WTC11 (cell line): ENCODE measurements at places on chromosomes 2 and 18.
A peak's percentile ranks its signal among the peaks of the same experiment; 100 is the strongest.

GRCh38 chr2:146814971-146815370, 1029.9 kb upstream of the ACVR2A start:
- DNase-seq = no peak
- 0 out of 2 replicates have a peak, but pooled peaks cover 2% of the 10 kb centered on the region for H3K36me3 ChIP-seq
- H3K4me3 ChIP-seq = no peak overlapping the region
- H3K27ac ChIP-seq = no peak overlapping the region
- H3K4me1 ChIP-seq = peaks cover 19% of the 10 kb centered on the region
- H3K27me3 ChIP-seq = no peaks in the 10 kb centered on the region

- H3K4me3 ChIP-seq = no peak overlapping the region
- no peaks in the 10 kb centered on the region for H3K4me1 ChIP-seq
- H3K36me3 ChIP-seq = peaks cover 72% of the 10 kb centered on the region
Measured at GRCh38 chr2:5064687-5065086, 627.5 kb upstream of the SOX11 start.

- peak overlapping the region; percentile 95 for H3K27ac ChIP-seq
- H3K4me3 ChIP-seq = no peak overlapping the region
- peak; percentile 71 for DNase-seq
Measured at GRCh38 chr2:117470311-117471095, 344.0 kb upstream of the DDX18 start.

GRCh38 chr18:45519411-45520280, 95.6 kb upstream of the SLC14A2 start:
- no peaks in the 10 kb centered on the region for H3K36me3 ChIP-seq
- DNase-seq = no peak
- peaks cover 6% of the 10 kb centered on the region for H3K4me1 ChIP-seq
- no peak overlapping the region for H3K4me3 ChIP-seq
- H3K27ac ChIP-seq = no peak overlapping the region

DNA sequence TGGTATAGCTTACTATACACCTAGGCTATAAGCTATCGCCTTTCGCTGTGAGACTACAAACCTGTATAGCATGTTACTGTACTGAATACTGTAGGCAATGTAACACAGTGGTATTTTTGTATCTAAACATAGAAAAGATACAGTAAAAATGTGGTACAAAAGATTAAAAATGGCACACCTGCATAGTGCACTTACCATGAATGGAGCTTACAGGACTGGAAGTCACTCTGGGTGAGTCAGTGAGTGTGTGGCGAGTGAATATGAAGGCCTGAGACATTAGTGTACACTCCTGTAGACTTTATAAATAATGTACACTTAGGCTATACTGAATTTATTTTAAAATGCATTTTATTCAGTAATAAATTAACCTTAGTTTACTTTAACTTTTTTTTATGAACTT, 258.2 kb upstream of the SP5 start:
- no peak overlapping the region for H3K27ac ChIP-seq
- H3K4me1 ChIP-seq = peaks cover 8% of the 10 kb centered on the region
- H3K4me3 ChIP-seq = no peak overlapping the region
- DNase-seq = no peak
- peaks cover 5% of the 10 kb centered on the region; the same call in 1 of the 2 replicates for H3K27me3 ChIP-seq

DNA sequence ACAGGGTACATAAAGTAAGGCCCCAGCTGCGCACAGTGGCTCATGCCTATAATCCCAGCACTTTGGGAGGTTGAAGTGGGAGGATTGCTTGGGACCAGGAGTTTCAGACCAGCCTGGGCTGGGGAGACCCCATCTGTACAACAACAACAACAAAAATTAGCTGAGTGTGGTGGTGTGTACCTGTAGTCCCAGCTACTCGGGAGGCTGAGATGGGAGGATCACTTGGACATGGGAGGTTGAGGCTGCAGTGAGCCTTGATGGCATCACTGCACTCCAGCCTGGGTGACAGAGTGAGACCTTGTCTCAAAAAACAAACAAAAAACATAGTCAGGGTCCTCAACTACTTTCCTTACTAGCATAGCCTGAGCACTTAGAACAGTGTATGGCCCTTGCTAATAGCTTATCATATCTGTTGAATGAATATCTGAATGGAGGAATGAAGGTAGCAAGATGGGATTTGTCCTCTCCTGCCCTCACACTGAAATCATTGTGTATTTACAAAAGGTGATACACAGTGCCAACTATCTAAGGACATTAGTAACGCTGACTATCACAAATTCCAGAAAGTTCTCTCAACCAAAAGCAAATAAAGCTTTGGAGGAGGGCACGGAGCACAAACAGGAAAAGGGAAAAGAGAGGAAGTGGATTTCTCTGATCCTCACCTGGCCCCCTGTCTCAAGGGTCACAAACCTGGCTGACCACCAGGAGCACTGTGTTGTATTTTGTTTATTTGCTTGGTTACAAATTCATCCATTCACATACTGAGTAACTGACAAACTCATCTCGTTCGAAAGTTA, 38.1 kb downstream of the L3MBTL4 start:
- H3K27me3 ChIP-seq = no peaks in the 10 kb centered on the region
- H3K36me3 ChIP-seq = peaks cover 8% of the 10 kb centered on the region
- H3K4me1 ChIP-seq = 0 out of 2 replicates have a peak, but pooled peaks cover 3% of the 10 kb centered on the region
- H3K4me3 ChIP-seq = no peak overlapping the region
- no peak for DNase-seq

- peaks cover 4% of the 10 kb centered on the region; the same call in 1 of the 2 replicates for H3K4me1 ChIP-seq
- no peak for DNase-seq
- no peaks in the 10 kb centered on the region for H3K27me3 ChIP-seq
- peaks cover 29% of the 10 kb centered on the region for H3K36me3 ChIP-seq
- no peak overlapping the region for H3K4me3 ChIP-seq
- no peak overlapping the region for H3K27ac ChIP-seq
Measured at GRCh38 chr18:4101009-4101408, 354.1 kb downstream of the DLGAP1 start.

DNA sequence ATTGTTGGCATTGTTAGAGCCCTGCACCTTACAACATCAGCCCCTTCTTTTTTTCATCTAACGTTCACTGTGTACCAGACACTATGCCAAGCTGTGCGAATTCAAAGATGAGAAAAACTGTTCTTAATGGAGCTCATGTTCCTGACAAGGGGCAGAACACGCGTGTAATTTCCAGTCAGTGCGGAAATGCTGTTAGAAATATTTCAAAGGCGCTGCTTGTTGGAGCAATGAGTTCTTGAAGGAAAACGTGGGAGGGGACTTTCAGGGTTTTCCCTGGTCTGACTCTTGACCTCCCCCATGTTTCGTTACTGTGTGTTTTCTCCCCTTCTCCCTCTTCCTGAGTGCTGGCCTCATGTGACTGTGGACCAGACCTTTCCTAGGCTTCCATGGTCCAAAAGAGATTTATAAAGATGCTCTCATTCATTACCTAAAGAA, 1.5 kb downstream of the MTHFD2 start:
- H3K27me3 ChIP-seq = peaks cover 10% of the 10 kb centered on the region
- peaks cover 21% of the 10 kb centered on the region for H3K36me3 ChIP-seq
- peak overlapping the region; percentile 99 for H3K4me3 ChIP-seq
- peak overlapping the region; percentile 97 for H3K27ac ChIP-seq
- H3K4me1 ChIP-seq = peaks cover 44% of the 10 kb centered on the region

DNA sequence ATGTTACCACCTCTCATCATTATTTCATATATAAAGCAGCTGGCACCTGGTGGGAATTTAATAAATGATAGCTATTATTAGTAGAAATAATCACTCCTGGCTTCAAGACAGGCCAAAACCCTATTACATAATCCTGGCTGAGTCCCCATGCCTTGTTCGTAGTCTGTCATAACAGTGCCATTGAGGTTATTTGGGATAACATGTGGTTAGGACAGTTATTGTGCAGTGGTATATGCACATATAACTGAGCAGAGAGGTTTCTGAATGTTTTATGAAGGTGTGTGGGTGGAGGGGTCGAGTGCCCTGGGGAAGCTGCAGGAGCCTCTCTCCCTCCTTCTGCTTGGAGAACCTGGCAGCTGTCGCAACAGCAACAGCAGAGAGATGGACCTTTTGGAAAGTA, 162.4 kb upstream of the NABP1 start:
- H3K4me3 ChIP-seq = no peak overlapping the region
- DNase-seq = no peak
- H3K4me1 ChIP-seq = peaks cover 6% of the 10 kb centered on the region; the same call in 1 of the 2 replicates
- no peak overlapping the region for H3K27ac ChIP-seq
- H3K27me3 ChIP-seq = no peaks in the 10 kb centered on the region

DNA sequence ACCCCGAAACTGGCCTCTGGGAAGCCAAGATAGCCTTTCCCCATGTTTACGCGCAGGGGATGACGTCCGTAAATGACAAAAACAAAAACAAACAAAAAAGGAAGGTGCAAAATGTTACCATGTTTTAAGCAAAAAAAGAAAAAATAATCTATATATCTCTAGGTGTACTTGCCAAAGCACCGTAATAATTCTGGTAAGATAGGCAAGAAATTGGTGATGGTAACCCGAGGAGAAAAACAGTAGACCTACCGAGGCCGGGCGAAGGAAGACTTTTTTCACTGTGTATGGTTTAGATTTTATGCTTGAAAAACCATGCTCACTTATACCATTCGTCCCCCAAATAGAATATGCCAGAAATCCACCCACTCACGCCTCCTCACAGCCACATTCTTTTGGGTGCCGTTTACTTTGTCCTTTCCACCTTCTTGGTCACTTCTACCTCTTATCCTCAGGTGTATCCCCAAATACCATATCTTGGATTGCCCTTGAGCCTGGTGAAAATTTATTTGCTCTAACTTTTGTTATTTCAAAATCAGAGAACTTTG, 8.0 kb downstream of the GATA6 start:
- peaks cover 98% of the 10 kb centered on the region for H3K27me3 ChIP-seq
- H3K36me3 ChIP-seq = no peaks in the 10 kb centered on the region
- H3K4me3 ChIP-seq = peak overlapping the region; percentile 40
- peaks cover 21% of the 10 kb centered on the region for H3K4me1 ChIP-seq

GRCh38 chr2:172465417-172466334, 38.3 kb downstream of the ITGA6 start:
- H3K27me3 ChIP-seq = no peaks in the 10 kb centered on the region
- peak; percentile 63 for DNase-seq
- H3K4me3 ChIP-seq = no peak overlapping the region
- peak overlapping the region; percentile 11 for H3K27ac ChIP-seq
- H3K4me1 ChIP-seq = peaks cover 47% of the 10 kb centered on the region

DNA sequence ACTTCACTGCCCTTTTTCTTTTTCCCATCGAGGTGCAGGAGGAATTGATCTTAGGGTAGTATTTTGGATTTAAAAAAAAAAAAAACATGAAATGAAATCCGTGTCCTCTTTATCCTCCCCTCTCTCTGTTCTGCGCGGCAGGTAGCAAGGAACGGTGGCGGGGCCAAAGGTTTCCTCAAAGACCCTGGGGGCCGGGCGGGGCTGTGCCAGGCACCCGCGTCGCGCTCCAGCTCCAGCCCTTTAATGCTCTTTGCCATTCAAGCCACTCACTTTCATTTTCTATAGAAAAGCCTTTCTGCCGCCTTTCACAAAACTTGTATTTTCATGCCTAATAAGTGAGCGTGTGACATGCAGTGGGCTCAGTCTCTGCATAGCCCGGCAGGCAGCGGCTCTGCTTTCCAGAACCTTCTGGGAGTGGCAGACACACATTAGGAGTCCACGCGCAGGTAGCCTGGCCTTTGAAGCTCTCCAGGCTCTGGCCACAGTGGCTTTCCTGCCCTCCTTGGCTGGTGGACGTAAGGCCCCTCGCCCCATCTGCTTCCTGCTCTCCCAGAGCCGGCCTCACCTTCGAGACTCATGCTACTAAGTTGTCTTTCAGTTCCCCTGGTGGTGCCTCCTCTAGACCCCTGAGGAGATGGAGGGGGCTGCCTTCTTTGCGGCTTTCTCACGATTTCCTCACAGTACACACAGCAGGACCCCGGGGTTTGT, 41.7 kb downstream of the AGAP1 start:
- peaks cover 3% of the 10 kb centered on the region for H3K36me3 ChIP-seq
- H3K4me1 ChIP-seq = peaks cover 63% of the 10 kb centered on the region
- no peak for DNase-seq

GRCh38 chr2:27021253-27022049, 11.3 kb upstream of the TMEM214 start:
- no peak for DNase-seq
- H3K36me3 ChIP-seq = no peaks in the 10 kb centered on the region
- peaks cover 6% of the 10 kb centered on the region for H3K4me1 ChIP-seq
- no peak overlapping the region for H3K27ac ChIP-seq
- H3K27me3 ChIP-seq = no peaks in the 10 kb centered on the region
- no peak overlapping the region for H3K4me3 ChIP-seq

- peaks cover 26% of the 10 kb centered on the region for H3K4me1 ChIP-seq
- peak; percentile 90 for DNase-seq
- H3K4me3 ChIP-seq = peak within 1 kb of the TSS; percentile 88
- H3K27ac ChIP-seq = peak within 1 kb of the TSS; percentile 80; the same call in 1 of the 2 replicates
- no peaks in the 10 kb centered on the region for H3K36me3 ChIP-seq
Measured at GRCh38 chr2:153871231-153872221, at the start of gene GALNT13. TSS of gene GALNT13 (plus strand) at chr2:153871922.

DNA sequence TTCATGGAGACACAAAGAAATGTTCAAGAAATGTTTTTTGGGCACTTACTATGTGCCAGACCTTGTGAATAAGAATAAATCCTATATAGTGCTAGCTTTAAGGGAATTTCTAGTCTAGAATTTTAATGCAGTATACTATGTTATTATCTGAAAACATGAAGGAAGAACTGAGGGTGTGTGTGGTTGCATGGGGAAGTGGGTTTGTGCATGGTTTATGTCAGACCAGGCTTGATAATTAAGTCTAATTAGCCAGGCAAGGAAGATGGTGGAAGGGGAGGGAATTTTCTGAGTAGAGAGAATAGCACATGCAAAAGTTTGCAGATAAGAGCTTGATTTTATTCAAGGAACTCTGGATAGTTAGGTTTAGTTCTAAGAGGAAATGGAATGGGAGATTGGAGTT, 6.5 kb downstream of the RBBP8 start:
- no peak overlapping the region for H3K27ac ChIP-seq
- H3K4me1 ChIP-seq = peaks cover 10% of the 10 kb centered on the region
- no peaks in the 10 kb centered on the region; the same call in 1 of the 2 replicates for H3K27me3 ChIP-seq
- H3K36me3 ChIP-seq = peaks cover 29% of the 10 kb centered on the region

- no peak overlapping the region for H3K4me3 ChIP-seq
- no peak for DNase-seq
- H3K27ac ChIP-seq = no peak overlapping the region
- peaks cover 52% of the 10 kb centered on the region for H3K4me1 ChIP-seq
Measured at GRCh38 chr18:3281456-3282400, 19.8 kb downstream of the MYL12B start.

GRCh38 chr2:11270891-11271290, 73.5 kb downstream of the ROCK2 start:
- 0 out of 2 replicates have a peak overlapping the region, but pooled peaks have one; percentile 7 for H3K27ac ChIP-seq
- peaks cover 6% of the 10 kb centered on the region; the same call in 1 of the 2 replicates for H3K36me3 ChIP-seq
- DNase-seq = no peak
- no peak overlapping the region for H3K4me3 ChIP-seq

DNA sequence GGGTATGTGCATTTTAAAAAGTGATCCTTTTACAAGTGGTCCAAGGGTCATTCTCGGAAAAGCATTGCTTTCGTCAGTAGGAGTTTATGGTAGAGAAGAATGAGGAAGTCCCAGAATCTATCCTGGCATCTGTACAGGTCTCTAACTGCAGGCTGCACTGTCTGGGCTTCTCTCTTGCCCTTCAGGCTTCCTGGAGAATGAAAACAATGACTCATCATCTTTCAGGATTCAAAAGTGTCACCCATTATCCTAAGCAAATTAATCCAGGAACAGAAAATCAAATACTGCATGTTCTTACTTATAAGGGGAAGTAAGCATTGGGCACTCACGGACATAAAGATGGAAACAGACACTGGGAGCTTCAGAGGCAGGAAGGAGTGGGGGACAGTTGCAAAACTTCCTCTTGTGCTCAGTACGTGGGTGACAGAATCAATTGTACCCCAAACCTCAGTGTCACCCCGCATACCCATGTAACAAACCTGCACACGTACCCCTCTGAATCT, 60.2 kb upstream of the TXNDC2 start:
- no peak for DNase-seq
- no peak overlapping the region for H3K4me3 ChIP-seq
- H3K4me1 ChIP-seq = peaks cover 1% of the 10 kb centered on the region; the same call in 1 of the 2 replicates
